ENCODE measurements at places on chromosomes 13 and 19.

GRCh38 chr19:6384381-6384780 lies 8.6 kb downstream of the GTF2F1 start:
- no peak for DNase-seq

DNA sequence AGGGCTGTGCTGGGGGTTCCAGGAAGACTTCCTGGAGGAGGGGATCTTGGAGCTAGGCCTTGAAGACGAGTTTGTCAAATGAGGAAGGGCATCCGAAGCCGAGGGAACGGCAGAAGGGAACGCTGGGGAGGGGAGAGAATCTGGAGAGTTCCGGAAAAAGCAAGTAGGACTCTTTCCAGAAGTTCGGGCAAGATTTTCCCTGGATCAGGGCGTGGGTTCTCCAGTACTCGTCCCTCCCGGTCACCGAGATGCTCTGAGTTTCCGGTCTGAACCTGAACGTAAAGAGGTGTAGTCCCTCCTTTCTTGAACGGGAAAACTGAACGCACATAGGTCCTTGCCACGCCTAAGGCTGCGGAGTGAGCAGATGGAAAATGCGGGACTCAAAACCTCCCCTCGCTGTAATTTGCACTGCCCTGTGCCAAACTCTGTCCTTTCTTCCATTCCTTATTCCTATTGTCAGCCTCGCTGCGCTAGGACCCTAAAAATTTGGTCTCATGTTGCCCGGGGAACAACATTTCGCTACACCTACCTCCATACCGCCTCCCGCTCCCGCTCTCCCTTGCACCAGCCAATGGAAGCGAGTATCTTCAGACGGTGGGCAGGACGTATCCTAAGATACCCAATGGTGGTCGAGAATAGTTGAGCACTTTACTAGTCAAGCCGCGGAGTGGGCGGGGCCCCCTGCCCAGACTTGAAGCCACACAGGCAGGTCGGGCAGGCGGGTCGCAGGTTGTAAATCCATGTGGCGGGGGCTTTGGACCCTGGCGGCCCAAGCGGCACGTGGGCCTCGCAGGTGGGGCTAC lies at the start of gene GTPBP3:
GTPBP3 (plus strand) TSS at position 682 of the 803 bp plus-strand sequence; CDS start at position 741, 59 bp downstream.
- peak; percentile 99 for DNase-seq

- no peak for DNase-seq
These were observed 13.7 kb downstream of the LILRA1 start for GRCh38 chr19:54606891-54607784.

- no peak for DNase-seq
These were observed 17.9 kb upstream of the OR10H5 start for GRCh38 chr19:15769586-15769985.

- no peak for DNase-seq
These were observed 2.6 kb downstream of the HSH2D start for GRCh38 chr19:16146112-16146511.

DNA sequence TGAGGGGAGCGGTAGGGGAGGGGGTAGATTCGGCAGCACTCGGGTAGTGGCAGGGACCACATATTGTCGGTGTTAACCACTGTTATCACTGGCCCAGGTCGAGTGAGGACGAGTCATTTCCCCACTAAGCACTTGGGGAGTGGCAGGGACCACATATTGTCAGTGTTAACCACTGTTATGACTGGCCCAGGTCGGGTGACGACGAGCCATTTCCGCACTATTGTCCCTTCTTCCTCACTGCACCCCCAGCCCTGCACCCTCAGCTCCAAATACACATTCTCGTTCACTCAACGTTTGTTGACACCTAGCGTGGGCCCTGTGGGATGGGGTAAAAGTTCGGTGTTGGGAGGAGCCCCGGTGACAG lies 467 bp upstream of the CLN5 start:
- DNase-seq: peak; percentile 67

DNA sequence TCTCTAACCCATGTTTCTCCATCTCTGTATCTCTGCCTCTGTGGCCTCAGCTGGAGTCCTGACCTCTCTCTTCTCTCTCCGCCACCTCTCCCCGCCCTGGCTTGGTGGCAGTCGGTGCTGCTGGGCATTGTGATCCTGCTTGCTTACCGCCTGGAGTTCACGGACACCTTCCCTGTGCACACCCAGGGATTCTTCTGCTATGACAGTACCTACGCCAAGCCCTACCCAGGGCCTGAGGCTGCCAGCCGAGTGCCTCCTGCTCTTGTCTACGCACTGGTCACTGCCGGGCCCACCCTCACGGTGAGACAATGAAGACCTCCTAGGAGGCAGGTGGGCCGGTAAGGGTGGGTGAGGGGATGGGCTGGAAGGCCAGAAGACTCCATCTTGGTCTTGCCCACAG lies 4.2 kb downstream of the PLPPR2 start:
- DNase-seq: no peak

GRCh38 chr19:18677156-18677555 lies 6.3 kb upstream of the CRTC1 start:
- DNase-seq: no peak

Data from sigmoid colon (tissue), 7 donors.